ENCODE measurements at places on chromosomes 5 and 9.
A peak's percentile ranks its signal among the peaks of the same experiment; 100 is the strongest.

GRCh38 chr9:20621471-20622329 lies 599 bp downstream of the MLLT3 start:
- DNase-seq: peak; percentile 45

DNA sequence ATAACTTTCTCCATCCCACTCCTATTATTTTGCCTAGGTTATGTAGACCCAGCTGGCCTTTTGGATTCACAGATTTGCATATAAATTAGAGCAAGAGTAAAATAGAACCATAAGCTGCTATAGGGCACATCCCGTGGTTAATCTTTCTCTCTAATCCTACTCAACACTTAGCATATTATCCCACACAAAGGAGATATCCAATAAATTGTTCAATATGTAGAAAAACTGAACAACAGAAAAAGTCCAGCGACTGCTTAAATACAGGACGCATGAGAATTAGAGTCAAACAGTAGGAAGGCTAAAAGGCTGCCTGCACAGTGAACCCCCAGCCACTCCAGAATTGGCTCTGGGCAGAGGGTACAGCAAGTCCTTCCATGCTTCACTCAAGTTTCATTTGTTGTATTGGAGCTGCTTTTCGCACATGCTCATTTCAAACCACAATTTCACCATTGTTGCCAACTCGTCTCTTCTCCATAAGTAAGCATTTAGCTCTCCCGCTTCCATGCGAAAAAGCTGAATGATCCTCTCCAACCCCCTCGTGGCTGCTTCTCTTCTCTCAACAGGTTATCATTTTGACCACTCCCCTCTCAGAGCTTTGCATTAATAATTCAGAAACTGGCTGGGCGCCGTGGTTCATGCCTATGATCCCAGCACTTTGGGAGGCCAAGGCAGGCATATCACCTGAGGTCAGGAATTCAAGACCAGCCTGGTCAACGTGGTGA lies 14.1 kb upstream of the IQGAP2 start:
- DNase-seq: no peak

DNA sequence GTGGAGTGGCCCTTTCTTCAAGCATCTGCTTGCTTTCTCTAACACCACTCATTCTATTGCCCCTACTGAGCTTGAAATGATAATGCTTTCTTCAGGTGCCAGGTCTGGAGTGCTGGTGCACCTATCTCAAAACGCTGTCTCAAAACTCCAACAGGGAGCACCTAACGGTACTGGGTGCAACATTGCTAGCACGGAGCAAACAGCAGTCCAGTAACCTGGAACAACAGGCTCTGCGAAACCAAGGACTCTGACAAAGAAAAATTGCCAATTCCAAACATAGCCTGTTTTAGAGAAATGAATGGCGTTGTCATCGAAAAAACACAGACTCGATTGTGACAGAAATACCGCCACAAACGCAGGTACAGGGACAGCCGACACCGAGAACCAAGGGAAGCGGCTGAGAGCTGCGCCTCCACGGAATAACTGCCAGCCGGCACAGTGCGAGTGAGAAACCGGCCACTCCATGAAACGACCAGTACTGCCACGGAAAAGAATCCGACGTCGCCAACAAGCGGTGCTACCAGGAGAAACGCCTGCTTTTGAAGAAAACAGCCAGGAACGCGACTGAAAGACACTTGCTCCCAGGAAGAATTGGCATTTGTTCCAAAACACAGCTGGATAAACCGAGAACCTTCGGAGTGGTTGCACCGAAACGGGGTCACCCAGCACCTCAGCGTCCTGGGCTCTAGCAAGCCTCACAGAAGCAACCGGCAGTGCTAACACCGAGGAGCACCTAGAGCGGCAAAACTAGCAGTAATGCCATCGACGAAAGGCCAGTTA lies 3.1 kb downstream of the ANXA2R start:
- no peak for DNase-seq

DNA sequence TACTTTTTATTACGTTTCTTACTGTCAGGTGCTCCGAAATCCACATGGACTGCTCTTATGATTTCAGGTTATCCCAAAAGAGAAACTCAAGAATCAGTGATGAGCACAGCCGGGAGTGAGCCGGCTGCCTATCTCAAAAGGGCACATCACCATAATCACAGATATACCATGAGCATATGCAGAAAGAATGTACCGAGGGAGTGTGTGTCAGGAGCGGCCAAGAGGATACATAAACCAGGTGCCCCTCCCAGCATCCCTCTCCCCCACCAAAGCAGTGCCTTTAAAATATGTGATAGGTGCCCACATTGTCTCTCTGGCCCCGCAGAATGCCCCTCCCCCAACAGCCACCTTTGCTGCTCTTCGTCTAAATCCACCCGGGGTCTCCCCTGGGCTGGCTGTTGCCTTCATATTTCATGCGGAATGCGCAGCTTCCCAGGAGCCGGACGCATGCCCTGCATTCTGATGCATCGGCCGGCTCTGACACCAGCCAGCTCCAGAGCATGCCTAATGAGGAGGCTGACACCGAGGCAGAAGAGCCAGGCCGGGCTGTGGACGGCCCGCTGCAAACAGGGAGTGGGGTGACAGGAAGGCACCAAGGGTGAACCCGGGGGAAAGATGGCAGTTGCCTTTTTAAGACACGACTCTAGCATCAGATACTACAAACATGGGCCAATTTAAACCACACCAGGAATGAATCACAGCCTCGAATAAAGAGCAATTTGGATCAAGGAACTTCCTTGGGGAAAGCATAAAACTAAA lies 652.3 kb downstream of the BNC2 start:
- DNase-seq: no peak

DNA sequence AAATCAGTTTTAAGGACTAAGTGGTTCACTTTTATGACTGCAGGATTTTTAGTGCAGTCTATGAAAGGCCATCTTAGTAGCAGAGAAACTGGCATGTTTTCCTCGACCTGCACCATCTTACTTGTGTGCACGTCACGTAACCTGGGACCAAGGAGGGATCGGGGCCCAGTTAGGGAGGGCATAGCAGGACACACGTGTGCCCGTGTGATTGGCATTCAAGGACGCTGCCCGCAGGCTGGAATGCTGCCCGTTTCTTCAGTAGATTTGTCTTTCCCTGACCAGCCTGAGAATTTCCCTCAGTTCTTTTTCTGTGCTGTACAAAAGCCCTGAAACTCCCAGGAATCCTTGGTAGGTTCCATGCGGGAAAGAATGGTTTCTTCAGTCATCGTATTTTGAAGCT lies 196.3 kb downstream of the TRIO start:
- DNase-seq: no peak

- no peak for DNase-seq
Measured at GRCh38 chr9:19231126-19231903, 822 bp downstream of the DENND4C start.

- no peak for DNase-seq
Measured at GRCh38 chr5:158300256-158300655, 441.3 kb upstream of the CLINT1 start.

GRCh38 chr9:133121198-133121914 lies at the start of gene RALGDS:
TSS of gene RALGDS (minus strand) at chr9:133121240. CDS start at chr9:133121154, 86 bp downstream.
- peak; percentile 78 for DNase-seq

DNA sequence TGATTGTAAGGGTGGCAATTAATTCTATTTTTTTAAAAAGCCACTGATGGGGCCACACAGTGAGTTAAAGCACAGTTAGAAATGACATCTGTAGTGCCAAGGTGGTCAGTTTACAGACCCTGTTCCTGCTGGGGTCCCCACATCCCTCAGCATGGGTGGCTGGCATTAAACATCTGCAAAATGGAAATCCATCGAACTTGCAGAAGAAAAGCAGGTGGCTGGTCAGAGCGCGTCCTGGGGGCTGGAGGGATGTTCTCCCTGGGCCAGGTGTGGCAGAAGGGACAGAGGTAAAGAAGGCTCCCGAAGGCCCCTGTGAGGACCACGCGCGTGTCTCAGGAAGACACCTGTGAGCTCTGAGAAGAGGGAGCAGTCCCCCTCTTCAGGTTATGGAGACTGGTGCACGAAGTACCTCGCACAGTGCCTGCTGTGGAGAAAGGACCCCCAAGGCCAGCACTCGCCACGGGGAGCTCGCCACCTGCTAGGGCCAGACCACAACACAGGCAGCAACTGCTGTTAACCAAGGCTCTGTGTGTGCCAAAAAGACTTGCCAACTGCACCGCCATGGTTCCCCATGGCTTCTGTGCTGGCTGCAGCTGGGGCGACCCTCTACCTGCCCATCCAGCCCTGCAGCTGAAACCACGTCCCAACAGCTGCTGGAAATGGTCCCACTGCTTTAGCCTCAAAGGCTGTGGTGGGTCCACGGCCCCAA lies 65.2 kb downstream of the RASGEF1C start:
- DNase-seq: no peak

DNA sequence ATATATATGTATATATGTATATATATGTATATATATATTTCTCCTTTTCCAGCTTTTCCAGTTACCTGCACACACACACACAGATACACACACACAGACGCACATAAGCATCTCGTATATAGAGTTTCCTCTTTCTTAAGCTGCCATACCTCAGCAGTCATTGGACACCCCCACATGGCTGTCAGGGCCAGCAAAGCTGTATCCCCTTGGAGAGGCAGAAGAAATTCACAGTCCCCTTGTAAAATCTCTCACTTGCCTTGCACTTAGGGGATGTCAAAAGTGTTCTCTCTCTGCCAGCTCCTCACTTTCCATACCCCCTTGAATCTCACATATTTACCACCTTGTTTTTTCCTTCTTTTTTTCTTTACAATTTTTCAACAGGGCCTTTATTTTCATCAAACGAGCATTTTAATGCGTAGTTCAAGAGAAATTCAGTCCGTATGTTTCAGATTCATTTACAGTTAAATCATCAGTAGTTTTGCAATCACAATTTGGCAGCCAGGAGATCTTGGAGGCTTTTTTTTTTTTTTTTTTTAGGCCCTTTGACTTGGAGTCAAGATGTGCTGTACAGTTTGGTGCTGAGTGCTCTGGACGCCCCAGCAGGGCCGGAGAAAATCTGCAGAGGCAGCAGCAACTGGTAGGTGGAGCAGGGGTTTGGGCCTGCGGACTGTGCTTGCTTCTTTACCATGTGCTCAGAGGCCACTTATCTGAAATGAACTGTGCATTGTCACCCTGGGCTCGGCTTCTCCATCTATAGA lies 244.9 kb upstream of the KLF4 start:
- DNase-seq: no peak

DNA sequence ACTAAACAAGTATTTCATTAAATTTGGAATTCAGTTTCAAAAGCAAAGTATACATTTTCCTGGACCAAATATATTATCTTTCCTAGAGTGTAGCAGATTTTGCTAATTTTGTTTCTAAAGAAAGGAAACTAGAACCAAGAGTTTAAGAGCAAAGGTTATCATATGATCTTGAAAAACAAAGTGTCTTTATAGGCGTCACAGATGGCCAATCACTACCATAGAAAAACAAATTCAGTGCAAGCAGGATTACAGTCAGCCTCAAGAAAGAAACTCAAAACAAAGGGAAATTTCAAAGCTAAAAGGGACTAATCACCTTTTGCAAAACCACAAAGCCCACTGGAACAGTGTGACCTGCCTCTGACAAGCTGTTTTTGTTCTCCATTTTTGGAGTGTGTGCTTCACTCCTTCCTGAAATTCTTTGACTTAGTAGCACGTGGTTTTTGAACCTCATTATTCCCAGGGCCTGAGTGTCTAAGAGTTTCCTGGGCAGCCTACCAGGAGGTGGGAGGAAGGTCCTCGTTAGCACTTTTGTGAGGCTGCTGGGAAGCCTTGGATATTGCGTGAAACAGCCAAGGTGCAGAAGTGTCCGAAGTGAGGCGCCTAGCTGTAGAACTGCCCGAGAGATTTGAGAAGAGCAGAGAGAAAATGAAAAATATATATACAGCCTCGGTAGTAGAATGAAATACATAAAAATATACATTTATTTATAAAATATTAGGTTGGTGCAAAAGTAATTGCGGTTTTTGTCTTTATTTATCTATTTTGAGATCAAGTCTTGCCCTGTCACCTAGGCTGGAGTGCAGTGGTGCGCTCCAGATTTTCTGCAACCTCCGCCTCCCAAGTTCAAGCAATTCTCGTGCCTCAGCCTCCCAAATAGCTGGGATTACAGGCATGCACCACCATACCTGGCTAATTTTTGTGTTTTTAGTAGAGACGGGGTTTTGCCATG lies 246.1 kb downstream of the MARCHF11 start:
- DNase-seq: peak; percentile 17

DNA sequence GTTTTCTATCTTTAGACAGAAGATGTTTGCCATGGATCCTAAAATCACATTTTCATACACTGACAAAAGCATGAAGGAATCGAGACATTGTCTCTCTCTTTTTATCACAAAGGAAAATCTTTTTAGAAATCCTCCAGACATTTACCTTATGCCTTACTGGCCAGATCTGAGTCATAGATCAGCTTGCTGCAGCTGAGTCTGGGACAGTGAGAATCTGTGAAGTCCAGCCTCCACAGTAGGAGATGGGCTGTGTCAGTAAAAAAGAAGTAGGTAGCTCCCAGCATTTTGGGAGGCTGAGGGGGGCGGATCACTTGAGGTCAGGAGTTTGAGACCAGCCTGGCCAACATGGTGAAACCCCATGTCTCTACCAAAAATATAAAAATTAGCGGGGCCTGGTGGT lies 333.4 kb upstream of the ZNF462 start:
- no peak for DNase-seq

DNA sequence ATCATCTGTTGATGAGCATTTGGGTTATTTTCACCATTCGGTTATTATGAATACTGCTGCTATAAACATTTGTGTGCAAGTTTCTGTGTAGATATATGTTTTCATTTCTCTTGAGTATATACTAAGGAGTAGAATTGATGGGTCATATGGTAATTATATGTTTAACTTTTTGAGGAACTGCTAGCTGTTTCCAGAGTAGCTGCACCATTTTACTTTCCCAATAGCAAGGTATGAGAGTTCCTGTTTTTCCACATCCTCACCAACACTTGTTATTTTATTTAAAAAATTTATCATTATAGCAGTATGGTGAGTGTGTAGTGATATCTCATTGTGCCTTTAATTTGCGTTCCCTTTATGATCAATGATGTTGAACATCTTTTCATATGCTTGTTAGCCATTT lies 29.2 kb downstream of the CD14 start:
- DNase-seq: no peak

- no peak for DNase-seq
Measured at GRCh38 chr5:1963358-1963757, 80.6 kb upstream of the IRX4 start.

DNA sequence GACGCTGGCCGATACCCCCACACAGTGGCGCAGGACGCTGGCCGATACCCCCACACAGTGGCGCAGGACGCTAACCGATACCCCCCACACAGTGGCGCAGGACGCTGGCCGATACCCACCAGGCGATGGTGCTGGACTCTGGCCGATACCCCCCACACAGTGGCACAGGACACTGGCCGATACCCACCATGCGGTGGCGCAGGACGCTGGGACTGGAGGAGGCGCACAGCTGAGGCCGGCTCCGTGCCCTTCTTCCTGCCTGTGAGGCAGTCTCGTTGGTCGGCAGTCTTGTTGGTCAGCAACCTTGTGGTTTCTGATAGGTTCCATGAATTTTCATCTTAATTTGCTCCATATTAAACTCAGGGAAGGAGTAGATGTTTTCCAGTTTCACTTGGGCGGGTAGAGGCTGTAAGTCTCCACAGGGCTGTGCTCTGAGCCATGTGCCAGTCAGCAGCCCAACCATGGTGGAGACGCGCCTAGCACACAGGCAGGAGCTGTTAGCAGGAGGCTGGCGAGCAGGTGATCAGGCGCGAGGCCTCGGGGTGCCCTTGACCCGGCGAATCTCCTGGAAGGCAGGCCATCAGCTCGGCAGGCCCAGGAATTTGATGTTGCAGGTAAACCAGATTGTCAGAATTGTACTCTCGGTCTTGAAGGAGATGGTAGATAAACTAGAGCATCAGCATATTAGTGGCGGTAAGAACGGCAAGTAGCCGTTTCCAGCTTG lies 75.6 kb downstream of the EHMT1 start:
- no peak for DNase-seq

All from NCI-H2107 (cell line).